AG04450 (cell line): ENCODE measurements at places on chromosomes 2 and 18.

GRCh38 chr2:106530866-106531265, 43.7 kb downstream of the CD8B2 start:
- DNase-seq, result no peak

GRCh38 chr2:134790487-134790886, 47.9 kb upstream of the ACMSD start:
- no peak for DNase-seq

DNA sequence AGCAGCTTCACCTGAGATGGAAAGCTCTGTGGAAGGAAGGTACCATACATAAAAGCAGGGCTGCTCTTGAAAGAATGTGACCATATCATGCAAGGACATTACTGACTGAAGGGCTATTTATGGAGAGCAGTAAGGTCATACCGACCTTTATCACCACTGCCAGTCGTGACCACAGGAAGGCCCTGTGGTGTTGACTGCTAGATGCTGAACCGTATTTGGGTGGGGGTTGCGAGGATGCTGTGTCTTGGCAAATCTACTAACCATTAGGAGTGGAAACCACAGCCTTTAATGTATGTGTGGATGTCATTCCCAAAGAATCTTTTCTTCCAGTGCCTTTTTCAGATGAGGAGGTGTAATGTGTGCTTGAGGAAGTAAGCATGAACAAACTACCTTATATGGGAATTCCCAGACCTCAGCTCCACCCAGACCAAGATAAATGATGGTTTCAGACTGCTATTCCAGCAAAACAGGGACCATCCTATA, 60.8 kb downstream of the LIMS1 start:
- DNase-seq, result peak; percentile 88

GRCh38 chr2:19488009-19488691, 129.7 kb upstream of the OSR1 start:
- DNase-seq, result no peak

DNA sequence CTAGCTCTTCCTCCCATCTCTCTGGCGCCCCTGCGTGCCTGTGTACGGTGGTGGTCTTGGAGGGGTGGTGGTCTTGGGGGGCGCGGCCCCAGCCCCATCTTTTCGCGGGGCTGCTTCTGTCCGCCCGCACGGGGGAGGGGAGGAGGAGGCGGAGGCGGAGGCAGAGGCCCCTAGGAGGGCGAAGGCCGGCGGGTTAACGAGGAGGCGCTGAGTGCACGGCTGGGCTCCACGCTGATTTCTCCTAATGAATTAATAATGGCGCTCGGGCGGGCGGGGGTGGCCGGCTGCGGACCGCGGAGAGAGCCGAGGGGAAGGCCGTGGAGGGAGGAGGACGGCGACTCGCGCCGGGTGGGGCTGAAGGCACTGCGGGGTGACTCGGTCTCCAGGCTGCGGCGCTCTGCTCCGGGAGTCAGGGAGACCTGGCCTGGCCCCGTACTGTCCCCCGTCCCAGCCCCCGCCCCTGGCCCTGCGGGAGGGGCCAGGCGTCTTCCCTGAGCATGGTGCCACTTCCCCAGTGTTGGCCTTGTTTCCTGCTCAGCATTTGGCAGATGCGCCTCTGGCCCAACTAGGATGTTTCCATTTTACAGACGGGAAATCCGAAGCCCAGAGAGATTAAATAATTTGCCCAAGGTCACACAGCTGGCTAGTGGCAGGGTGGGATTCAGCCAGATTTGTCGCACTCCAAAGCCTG, 6.0 kb downstream of the GAREM2 start:
- no peak for DNase-seq

DNA sequence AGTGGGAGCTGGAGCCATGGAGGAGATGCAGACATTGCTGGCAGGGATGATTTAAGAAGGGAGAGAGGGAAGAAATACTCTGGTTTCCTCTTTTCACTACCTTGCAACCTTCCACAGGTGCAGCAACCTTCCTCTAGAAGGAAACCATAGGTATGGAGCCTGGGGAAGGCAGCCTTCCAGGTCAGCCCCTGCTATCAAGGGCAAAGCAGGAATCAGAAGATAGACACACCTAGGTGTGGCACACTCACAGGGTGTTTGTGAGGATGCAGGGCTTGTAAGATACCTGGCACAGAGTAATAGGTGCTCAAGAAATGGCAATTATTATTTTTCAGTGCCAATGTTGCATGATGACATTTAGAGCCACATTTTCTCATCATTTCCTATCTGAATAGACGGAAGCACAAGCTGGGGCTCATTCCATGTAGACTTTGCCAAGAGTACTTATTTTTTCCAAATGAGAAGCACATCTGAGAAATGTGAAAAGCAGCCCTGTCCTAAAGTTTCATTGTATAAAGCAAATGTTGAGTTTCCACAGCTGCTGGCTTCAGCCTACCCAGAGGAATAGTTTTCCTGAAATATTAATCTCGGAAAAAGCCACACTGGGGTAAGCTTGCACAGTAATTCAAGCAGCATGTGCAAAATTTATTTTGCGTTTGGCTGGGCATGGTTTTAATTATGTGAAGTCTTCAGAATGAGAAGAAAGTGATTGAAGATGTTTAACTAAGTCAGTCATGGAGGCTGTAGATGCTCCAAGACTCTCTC, 20.6 kb downstream of the EVA1A start:
- peak; percentile 43 for DNase-seq

DNA sequence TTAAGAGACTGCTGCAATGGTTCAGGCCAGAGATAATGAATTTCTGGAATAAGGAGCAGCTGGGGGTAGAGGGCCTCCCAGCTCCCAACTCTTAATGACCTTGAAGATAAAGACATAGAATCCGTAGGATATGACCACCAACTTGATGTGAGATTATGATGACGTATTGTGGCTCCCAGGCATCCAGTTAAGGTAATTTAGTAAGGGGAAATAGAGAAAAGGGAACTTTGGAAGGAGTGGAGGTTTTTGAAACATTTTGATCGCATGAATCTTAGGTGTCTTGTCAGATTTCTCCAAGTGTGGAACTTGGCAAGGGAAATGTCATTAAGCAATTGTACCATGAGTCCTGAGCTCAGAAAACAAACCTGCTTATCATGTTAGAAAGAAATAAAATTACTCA, 277.3 kb upstream of the TANK start:
- no peak for DNase-seq

DNA sequence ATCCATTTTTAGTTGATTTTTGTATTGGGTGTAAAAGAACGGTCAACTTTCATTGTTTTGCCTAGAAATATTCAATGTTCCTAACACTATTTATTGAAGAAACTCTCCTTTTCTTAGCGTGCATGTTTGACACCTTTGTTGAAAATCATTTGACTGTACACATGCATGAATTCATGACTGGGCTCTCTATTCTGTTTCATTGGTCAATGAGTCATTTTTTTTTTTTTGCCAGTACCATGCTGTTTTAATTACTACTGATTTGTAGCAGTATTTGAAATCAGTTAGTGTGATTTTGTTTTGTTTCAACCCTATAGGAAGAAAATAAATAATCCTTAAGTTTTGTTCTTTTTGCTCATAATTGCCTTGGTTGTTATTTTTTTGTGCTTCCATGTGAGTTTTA, 828.7 kb downstream of the SUCLG1 start:
- no peak for DNase-seq

GRCh38 chr2:16094811-16095210, 154.5 kb downstream of the MYCN start:
- DNase-seq, result no peak

- no peak for DNase-seq
Measured at GRCh38 chr2:48450936-48451602, 78.9 kb upstream of the STON1 start.

DNA sequence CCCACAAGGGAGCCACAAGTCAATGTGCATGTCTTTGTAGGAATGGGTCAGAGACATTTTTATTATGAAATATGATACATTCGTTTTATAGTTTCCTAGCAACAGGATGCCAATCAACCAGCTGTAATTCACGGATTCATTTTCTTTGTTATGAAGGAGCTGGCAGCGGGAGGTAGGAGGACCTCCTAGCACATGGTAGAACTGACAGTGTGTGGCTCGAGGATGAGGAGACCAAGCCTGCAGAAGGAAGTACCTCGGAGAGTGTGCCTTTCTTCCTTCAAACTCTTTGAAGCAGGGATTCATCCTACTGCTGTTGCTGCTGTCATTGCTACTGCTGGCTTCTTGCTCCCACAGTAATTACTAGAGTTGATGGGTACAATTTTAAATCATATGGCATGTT, 504.8 kb upstream of the KLHL29 start:
- DNase-seq, result no peak

DNA sequence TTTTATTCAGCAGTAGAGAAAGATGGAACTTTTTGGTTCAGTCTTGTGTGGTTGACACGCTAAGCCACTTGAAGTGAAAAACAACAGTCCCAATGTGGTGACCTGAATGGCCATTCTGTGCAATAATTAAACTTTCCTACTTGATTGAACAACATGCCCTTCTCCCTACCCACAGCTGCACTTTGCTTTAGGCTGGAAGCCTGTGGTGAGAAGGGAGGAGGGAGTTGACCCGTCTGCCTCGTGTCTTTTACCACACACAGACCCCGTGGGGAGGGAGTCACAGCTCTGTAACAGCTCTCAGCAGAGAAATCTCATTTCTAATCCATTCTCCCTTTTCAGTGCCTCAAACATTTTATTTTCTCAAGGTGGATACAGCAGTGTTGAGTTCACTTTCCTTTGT, 138.2 kb upstream of the PKDCC start:
- DNase-seq, result no peak

- DNase-seq, result no peak
Measured at GRCh38 chr2:20536619-20537422, 89.9 kb downstream of the RHOB start.

GRCh38 chr2:111984213-111984604, 70.9 kb upstream of the TMEM87B start:
- DNase-seq, result no peak

DNA sequence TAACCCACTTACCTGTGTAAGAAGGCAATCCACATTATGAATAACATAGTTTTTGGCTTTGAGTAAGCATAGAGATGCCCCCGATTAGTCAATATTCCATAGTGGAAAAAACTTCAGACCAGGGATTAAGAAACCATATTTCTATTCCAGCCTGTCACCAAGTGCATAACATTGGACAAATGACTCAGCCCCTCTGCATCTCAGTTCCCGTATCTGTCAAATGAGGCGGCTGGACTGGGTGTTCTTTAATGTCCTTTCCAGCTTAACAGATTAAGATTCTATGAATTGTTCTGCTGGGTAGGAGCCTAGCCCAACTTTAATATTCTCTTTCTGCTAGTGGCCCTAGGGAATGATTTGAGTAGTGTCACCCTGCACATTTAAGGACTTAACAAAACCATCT, 11.8 kb upstream of the FTCDNL1 start:
- DNase-seq, result no peak

- DNase-seq, result no peak
Measured at GRCh38 chr2:8544171-8544785, 137.6 kb upstream of the ID2 start.

DNA sequence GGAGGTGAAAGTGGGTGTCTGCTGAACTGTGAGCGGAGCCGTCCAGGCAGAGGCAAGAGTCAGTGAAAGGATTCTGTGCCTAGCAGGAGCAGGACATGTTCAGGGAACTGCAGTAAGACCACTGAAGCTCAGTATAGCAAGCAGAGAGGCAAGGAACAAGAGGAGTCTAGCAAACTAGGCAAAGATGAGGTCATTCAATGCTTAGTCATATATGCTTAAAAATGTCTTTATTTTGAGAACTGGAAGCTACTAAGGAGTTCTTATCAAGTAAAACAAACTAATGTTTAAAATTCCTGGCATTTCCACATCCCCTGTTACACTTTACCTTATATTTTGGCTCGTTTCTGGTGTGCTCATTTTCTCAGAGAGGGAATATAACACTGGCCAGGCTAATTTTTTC, 913.4 kb downstream of the CBLN2 start:
- DNase-seq, result no peak

GRCh38 chr2:222869252-222869560, 8.4 kb downstream of the ACSL3 start:
- no peak for DNase-seq

- DNase-seq, result no peak
Measured at GRCh38 chr18:24791751-24792545, 331.5 kb downstream of the HRH4 start.

DNA sequence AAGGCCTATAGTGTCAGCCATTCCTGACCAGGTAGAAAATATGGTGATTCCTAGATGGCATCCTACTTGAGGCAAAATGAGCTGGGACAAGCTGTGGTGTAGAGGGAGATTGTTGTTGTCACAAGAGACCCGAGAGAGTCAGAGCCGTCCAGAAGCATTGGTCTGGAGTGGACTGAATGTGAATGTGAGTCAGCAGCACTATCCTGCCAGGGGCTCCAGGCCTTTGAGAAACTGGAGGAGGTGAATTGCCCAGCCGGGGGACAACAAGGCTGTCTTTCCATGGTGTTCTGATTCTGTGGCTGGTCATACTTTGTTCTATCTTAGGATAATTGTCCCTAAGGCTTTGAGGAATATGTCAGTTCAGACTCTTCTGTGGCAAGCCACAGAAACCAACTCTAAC, 29.4 kb upstream of the EIF2AK3 start:
- DNase-seq, result no peak
